ENCODE measurements at places on chromosomes 16 and 17.

DNA sequence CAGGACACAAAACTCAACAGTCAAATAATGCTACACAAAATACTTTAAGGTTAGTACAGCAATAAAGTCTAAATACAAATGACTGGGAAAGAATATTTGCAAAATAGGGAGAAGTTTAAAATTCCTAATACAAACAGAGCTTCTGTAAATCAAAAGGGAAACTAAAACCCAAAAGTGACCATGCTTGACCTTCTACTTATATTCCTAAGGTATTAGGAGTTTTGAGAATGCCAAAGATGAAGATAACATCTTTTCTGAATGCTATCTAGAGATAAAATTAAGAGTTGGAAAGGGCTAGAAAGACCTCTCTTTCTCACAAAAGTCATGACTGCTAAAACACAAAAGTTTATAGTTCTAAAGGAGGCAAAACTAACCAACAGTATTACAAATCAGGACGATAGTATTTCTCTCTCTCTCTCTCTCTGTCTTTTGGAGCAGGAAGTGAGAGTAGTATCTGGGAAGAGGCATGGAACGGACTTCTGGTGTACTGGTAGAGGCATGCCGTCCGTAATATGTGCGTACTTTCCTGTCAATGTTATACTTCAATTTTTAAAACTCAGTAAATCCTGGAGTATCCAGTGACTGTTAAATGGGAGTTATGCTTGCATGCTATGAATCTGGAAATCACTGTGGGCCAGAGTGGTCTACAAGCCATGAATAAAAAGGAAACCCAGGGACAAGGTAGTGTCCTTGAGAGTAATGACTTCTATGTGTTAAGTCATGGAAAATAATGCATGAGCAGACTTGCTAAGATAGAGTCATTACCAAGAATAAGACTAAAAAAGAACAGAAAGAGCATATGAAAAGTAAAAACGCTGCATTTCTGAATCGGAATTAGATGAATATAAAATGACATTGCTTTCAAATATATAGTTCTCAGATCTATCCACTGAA, 49.7 kb upstream of the ANKFY1 start:
- DNase-seq, result no peak

DNA sequence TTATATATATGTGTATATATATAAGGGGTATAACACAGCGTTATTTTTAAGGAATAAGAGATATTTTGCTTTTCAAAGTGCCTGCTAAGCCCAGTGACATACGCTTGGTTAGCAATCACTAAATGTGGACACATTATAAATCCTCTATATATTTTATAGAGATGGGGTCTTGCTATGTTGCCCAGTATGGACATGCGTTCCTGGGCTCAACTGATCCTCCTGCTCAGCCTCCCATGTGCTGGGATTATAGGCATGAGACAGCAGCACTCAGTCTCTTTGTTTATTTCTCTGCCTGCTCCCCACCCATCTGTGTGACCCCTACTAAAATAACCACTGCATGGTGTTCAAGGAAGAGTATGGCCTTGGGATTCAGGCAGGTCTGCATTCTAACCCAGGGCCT, 63.4 kb downstream of the XYLT1 start:
- no peak for DNase-seq

DNA sequence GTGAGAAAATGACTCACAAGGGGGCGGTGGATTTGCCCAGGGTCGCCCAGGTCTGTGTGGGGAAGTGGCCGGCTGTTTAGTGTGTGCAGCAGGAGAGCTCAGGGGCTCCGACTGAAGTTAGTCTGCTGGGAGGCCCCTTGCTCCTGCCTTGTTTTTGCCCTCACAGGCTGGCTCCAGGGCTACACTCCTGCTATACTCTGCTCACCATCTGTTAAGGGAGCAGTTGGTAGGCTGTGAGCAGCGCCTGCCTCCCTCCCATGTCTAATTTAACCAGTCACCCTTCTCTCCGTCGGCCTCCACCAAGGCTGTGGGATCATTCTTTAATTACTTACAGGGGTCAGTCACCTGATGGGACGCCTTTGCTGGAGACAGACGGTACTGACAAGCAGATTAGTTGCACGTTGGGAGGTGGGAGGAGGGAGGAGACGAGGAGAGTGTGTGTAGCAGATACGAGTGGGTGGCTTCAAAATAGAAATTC, 35.5 kb downstream of the KSR1 start:
- DNase-seq, result peak; percentile 28

DNA sequence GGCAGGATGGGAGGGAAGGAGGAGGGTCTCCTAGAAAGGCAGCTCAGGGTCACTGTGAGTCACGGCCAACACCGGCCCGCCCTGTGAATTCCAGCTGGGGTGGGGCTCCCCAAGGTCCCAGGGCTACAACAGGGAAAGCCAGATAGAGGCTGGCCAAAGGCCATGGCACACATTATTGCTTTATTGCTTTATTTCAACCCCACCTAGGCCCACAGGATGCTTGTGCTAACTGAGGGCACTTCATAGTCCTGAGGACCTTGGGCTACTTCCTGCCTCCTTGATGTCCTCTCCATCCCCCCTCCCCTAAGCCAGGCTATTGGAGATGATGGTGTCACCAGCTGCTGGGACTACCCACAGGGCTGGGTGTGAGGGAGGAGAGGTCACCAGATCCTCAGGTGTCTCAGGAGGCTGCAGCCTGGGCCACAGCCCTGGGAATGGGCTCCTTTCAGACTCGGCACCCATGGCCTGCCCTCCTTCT, 26.1 kb downstream of the LRRC75A start:
- no peak for DNase-seq

DNA sequence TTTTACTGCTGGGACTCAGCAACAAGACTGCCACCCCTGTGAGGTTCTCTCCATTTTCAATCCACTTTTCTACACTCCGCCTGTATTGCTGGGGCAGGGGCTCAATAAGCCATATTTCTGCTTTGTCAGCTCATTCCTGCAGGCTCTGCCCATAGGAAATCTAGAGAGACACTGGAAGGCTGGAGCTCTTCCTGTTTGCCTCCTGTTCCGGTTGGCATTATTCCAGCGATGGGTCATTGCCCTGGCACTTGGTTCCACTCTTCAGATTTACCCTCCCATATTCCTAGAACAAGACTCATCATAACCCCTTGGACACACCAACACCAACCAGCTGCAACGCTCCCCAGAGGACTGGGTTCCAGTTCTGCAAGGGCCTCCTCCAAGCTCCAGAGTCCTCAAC, 210.4 kb downstream of the CA10 start:
- no peak for DNase-seq

DNA sequence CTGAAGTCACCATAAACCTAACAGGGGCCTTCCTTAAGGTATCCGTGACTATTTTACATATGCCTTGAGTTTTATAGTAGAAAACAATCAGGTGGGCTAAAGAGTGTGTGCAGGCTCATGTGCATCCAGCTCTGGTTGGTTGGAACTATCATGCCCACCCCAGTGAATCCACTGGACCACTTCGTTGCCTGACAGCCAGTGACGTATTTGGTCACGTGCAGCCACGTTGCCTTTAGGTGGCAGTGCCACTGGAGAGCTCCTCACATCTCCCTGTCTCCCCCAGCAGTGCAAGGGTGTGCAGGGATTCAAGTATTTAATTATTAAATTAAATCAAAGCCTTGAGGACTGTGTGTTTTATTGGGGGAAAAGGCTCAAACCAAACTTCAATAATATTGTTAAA, 42.1 kb upstream of the DNAH17 start:
- DNase-seq, result no peak

DNA sequence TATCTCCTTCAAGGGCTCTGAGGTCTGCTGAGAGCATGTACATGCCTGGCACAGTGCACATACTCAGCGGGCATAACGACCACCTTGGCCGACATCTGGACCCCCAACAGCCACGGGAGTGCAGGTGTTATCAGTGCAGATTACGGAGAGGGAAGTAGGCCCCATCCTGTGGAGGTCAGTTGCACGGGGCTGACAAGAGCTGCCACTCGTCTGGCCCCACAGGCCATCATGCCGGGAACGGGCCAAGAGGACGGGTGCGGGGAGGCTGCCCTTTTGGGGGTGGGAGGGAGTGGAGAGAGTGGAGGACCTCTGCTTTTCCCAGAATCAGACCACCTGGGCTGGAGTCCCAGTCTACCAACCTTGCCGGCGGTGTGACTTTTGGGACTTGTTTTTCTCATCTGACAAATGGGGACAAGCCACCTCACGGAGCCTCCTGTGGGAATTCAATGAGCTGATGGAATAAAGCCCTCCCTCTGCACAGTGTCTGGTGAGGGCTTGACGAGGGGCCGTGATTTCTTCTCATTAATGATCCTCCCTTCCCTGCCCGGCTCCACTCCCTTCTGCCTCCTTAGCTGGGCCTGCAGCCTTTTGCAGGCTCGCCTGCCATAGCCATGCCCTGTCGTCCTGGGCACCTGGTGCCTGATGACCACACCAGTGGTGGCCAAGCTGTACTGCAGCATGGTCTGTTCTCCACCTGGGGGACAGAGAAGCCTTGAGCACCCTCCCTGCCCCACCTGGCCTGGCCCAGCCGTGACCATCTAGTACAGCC, 4.6 kb downstream of the PRSS33 start:
- no peak for DNase-seq

GRCh38 chr17:44132275-44132821, 8.9 kb upstream of the HDAC5 start:
- DNase-seq, result no peak
